AG04450 (cell line): ENCODE measurements at places on chromosomes 16 and 17.

GRCh38 chr17:68346448-68346847 is 55.2 kb downstream of the ARSG start:
- DNase-seq = no peak

- no peak for DNase-seq
These were observed 6.4 kb upstream of the KIFC3 start for GRCh38 chr16:57808589-57809228.

GRCh38 chr16:50257876-50258275 is 8.5 kb upstream of the ADCY7 start:
- DNase-seq = no peak

DNA sequence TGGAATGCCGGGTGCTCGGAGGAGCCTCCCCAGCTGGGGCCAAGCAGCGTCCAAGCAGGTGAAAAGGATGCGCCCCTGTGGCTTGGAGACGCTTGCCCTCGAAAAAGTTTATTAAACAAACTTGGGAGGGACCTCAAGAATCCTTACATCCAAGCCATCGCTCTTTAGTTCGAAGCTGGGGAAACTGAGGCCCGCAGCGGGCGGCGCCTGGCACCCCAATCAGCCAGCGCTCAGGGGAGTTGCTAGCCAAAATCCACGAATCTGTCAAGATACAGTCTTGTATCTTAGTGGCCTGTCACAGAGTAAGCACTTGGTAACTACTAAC is 553 bp upstream of the B9D1 start:
- DNase-seq = no peak

GRCh38 chr16:75942936-75943335 is 216.6 kb upstream of the CPHXL start:
- DNase-seq = no peak

- no peak for DNase-seq
These were observed 42.0 kb downstream of the PECAM1 start for GRCh38 chr17:64348666-64349065.

- DNase-seq = no peak
These were observed 13.5 kb downstream of the TBCD start for GRCh38 chr17:82765371-82765770.

DNA sequence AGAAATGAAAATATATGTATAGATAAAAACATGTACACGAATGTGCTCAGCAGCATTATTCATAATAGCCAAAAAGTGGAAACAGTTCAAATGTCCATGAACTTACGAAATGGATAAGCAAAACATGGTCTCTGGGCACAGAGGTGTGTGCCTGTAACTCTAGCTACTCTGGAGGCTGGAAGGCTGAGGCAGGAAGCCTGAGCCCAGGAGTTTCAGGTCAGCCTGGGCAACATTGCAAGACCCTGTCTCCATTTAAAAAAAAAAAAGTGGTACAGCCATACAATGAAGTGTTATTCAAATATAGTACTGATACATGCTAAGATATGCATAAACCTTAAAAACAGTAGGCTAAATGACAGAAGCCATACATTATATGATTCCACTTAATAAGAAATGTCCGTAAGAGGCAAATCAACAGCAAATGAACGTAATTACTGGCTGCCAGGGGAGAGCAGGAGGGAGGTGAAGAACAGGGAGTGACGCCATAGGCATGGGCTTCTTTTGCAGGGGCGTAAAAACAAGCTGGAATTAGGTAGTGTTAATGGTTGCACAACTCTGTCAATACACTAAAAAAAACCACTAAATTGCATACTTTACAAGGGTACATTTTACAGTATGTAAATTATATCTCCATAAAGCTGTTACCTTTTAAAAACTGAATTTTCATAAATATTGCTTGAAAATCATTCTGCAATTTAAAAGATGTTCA is 87.2 kb upstream of the PLEKHM1 start:
- no peak for DNase-seq

DNA sequence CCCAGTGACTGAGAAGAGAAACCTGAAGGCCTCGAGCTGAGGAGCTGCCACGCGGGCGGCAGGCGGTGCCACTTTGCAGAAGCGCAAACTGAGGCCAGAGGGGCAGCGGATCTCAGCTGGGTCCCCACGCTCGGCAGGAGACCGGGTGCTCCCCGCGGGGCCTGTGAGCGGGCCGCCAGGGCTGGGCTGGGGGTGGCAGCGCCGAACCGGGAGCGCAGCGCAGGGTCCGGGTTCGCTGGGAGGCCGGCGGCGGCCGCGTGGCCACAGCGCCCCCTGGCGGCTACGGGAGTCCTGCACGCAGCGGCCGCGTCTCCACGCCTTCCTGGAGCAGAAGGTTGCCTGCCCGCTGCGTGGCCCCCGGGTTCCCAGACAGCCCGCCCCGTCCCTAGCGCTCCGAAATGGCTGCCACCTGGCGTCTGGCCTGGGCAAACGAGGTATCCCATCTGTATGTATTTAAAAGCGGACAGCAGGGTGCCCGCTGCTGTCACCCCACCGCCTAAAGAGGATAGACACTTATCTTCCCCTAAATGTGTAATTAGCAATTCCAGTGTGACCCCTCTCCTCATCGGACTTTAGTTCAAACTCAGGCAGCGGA is 96.1 kb upstream of the CDH5 start:
- DNase-seq = no peak

GRCh38 chr16:67112591-67113399 is 3.1 kb downstream of the PHAF1 start:
- DNase-seq = no peak

DNA sequence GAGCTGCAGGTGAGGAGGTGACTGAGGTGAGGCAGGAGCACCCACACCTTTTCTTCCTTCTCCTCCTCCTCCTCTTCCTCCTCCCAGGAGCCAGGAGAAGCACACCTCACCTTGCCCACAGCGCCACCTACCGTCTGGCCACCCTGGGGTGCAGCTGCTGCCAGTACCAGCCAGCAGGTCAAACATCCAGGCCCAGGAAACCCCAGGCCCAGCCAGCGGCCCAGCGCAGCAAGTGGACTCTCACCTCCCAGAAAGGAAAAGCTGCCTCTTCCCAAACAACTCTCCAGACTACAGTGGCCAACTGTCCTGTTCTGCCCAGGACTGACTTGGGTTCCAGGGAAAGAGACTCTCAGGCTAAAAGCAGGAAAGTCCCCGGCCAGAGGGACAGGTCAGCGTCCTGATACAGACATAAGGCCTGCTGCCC is 22.7 kb downstream of the PEMT start:
- DNase-seq = no peak

DNA sequence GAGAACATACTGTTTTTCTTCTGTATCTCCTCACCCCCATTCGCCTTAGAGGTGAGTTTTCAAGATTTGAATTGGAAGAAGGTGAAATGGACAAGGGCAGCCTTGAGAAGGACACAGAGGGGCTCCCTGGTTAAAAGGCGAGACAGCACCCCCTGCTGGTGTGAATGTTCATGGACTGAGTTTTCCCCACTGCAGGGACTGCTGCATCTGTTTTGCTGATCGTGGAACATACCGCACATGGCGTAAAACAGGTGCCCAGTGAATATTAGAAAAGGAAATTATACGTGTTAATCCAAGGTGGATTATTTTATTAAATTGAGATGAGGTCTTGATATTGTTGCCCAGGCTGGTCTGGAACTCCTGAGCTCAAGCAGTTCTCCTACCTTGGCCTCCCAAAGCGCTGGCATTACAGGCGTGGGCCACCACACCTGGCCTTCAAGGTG is 54.5 kb downstream of the NDE1 start:
- peak; percentile 32 for DNase-seq

GRCh38 chr17:1766382-1767135 is 4.7 kb downstream of the SERPINF1 start:
- no peak for DNase-seq

- DNase-seq = no peak
These were observed 41.8 kb upstream of the NUDT7 start for GRCh38 chr16:77680496-77680895.

DNA sequence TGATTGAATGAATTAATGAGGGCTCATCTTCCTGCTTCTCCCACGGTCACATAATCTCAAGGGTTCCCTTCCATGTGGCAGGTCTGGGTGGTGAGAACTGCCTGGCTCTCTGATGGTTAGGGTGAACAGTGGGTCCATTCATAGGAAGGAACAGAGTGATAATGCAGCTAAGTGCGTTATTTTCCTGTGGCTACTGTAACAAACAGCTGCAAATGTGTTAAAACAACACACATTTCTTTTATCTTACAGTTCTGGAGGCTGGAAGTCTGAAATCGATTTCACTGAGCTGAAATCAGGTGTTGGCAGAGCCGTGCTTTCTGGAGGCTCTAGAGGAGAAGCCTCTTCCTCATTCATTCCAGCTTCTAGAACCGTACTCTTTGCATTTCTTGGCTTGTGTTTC is 95.3 kb downstream of the BMERB1 start:
- no peak for DNase-seq

GRCh38 chr17:49635121-49635520 is 42.8 kb downstream of the SPOP start:
- no peak for DNase-seq

GRCh38 chr16:78597809-78598570 is 498.5 kb downstream of the WWOX start:
- no peak for DNase-seq

- peak; percentile 96 for DNase-seq
These were observed 280.6 kb upstream of the SALL1 start for GRCh38 chr16:51431517-51432241.

DNA sequence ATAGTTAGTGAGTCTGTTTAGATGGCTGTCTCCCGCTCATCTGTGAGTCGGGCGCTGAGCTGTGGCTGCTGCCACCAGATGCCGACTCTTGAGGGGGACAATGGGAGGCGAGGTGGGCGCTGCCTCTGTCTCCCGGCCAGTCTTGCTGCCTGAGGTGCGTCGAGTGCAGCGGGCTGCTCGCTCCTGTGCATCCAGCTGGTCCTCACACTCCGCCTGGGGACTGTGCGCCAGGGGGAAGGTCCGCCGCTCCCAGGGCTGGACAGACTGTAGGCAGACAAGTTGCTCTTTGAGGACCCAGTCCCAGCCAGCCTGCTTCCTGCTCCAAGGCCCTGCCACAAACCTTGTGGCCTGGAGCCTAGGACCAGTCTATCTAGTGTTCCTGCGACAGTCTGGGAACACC is 32.4 kb downstream of the STH start:
- DNase-seq = no peak

GRCh38 chr16:11474617-11475291 is 112.0 kb downstream of the LITAF start:
- no peak for DNase-seq

DNA sequence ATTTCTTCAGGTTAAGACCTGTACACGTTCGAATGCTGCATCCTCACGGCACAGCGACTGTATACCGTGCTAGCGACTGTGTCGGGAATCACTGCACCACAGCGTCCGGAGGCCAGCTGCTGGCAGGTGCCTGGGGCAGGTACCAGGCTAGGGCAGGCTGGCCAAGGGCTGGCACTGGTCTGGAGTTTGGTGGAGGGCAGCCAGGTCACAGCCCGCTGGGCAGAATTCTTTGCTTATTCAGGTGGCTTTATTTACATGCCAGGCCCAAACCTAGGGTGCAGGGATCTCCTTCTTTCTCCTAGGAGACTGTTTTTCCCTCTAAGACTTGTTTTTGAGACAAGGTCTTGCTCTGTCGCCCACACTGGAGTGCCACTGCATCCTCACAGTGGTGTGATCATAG is 37.9 kb downstream of the COTL1 start:
- no peak for DNase-seq

DNA sequence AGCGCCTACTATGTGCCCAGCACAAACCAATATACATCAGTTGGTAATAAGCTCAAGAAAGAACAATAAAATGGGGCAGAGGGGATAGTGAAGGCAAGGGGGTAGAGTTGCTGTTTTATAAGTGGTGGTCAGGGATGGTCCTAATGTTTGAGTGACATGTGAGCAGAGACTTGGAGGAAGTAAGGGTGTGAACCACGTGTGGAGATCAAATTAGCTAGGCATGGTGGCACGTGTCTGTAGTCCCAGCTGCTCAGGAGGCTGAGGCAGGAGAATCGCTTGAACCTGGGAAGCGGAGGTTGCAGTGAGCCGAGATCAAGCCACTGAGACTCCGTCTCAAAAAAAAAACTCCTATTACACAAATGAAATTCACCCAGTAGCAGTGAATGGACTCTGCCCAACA is 56.5 kb downstream of the IRX6 start:
- no peak for DNase-seq

- no peak for DNase-seq
These were observed 163.5 kb downstream of the SDK2 start for GRCh38 chr17:73480740-73481139.

DNA sequence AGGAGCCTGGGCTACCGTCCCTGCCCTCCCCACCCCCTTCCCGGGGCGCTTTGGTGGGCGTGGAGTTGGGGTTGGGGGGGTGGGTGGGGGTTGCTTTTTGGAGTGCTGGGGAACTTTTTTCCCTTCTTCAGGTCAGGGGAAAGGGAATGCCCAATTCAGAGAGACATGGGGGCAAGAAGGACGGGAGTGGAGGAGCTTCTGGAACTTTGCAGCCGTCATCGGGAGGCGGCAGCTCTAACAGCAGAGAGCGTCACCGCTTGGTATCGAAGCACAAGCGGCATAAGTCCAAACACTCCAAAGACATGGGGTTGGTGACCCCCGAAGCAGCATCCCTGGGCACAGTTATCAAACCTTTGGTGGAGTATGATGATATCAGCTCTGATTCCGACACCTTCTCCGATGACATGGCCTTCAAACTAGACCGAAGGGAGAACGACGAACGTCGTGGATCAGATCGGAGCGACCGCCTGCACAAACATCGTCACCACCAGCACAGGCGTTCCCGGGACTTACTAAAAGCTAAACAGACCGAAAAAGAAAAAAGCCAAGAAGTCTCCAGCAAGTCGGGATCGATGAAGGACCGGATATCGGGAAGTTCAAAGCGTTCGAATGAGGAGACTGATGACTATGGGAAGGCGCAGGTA is 762 bp downstream of the CDK12 start:
- no peak for DNase-seq

DNA sequence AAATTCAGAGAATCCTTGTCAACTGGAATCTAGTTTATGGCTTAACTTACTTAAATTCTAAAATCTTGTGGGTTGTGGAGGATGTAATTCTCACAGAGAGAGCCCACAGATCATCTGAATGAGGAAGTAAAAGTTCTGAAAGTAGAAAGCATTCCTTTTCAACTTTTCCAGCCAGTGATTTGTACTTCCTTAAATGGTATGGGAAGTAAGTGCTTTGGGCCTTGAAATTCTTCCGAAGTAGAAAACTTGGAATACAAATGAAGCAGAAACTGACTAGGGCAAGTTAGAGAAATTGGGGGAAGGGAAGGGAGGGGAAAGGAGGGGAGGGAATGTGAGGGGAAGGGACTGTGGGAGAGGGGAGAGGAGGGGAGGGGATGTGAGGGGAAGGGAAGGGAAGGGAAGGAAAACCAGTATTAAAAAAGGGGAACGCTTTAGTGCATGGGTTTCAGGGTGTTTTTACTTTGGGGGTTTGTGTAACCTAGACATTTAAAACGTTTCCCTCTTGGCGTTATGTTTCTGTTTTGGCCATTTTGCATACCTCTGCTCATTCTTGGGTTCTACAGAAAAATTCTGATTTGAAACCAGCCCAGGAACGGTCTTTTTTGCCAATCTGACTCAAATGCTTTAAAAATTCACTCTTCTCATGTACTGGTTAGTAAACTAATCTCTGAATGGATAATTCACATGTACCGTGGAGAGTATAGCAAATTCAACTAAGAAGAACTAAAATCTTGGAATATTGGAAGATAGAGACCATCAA is 15.5 kb upstream of the SNTB2 start:
- DNase-seq = peak; percentile 52
